ENCODE measurements at places on chromosomes 6 and 20. TPM values are rescaled to one million over a fixed set of nuclear protein-coding genes. Genes with fewer than 3 reads are reported as not detected.

GRCh38 chr6:37761554-37762271 lies 57.8 kb upstream of the ZFAND3 start:
- no peak for DNase-seq
- no peaks in the 10 kb centered on the region for H3K4me1 ChIP-seq
- H3K36me3 ChIP-seq, result no peaks in the 10 kb centered on the region
- H3K4me3 ChIP-seq, result no peak overlapping the region
- no peaks in the 10 kb centered on the region for H3K27me3 ChIP-seq
- H3K27ac ChIP-seq, result no peak overlapping the region

DNA sequence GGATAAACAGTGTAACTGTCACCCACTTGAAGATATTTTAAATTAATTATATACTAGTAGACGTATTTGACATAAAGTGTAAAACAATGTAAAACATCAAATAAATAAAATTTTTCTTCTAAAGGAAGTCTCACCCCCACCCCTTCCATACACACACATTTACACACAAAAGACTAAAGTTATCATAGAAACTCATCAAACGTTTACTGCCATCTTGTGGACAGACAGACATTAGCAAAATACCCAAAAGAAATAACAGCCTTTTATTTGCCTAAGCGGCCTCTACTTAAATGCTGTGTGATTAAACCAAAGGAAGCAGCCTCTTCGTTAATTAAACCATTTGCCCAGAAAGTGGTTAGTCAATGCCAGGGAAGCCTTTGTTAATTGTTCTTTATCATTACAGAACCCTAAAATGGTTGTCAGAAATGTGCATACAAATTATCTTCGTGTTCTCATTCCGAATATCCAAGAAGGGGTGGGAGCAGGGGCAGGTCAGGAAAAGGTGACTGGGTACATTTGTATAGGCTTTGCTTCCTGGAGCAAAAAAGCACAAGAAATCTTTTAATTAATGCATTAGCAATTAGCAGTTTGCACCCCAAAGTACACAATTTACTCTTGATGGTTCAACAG lies 176.2 kb upstream of the SASH1 start:
- H3K36me3 ChIP-seq, result no peaks in the 10 kb centered on the region
- no peak overlapping the region for H3K27ac ChIP-seq
- H3K4me3 ChIP-seq, result no peak overlapping the region
- DNase-seq, result no peak

GRCh38 chr20:24629668-24630067 lies 160.2 kb downstream of the SYNDIG1 start:
- DNase-seq, result no peak
- no peak overlapping the region for H3K4me3 ChIP-seq
- H3K27me3 ChIP-seq, result no peaks in the 10 kb centered on the region
- H3K27ac ChIP-seq, result no peak overlapping the region
- H3K4me1 ChIP-seq, result peaks cover 2% of the 10 kb centered on the region

DNA sequence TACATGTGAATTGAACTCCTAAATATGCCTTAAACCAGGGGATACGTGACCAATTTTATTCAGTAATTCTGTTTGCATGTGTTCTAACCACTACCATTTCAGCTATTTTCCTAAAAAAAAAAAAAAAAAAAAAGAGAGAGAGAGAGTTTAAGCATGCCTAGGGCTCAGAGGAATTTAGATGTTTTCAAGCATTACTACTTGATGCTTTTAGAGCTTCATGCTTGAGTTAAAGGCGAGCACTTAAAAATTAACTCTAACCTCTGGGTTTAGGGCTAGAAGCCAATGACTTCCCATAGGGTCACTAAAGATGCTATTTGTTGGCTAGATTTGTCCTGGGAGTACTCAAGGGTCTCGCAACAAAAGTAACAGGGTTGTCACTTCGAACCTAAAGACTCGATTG lies 217.7 kb downstream of the ATXN1 start:
- no peak overlapping the region for H3K27ac ChIP-seq
- H3K4me1 ChIP-seq, result no peaks in the 10 kb centered on the region
- no peak overlapping the region for H3K4me3 ChIP-seq
- no peaks in the 10 kb centered on the region for H3K27me3 ChIP-seq

DNA sequence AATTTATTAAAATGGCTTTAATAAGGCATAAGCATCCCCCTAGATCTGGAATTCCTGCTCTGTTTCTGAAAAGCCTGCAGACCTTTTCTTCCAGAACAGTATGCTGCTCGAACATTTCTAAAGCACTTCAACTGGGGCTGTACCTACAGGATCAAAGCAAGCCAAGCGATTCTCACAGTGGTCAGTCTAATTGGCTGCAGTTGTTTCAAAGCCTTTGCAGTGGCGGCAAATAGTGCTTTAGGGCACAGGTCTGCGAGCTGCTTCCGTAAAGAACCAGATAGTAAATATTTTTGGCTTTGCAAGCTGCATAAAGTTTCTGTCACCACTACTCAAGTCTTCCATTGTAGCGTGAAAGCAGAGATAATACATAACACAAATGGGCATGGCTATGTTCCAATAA lies 88.9 kb upstream of the FBXL4 start:
- DNase-seq, result no peak
- H3K36me3 ChIP-seq, result no peaks in the 10 kb centered on the region
- no peaks in the 10 kb centered on the region for H3K4me1 ChIP-seq
- no peak overlapping the region for H3K4me3 ChIP-seq
- no peaks in the 10 kb centered on the region for H3K27me3 ChIP-seq

GRCh38 chr20:44856442-44856841 lies 29.1 kb upstream of the YWHAB start:
- H3K4me3 ChIP-seq, result no peak overlapping the region
- no peak overlapping the region for H3K27ac ChIP-seq
- no peaks in the 10 kb centered on the region for H3K4me1 ChIP-seq
- DNase-seq, result no peak

DNA sequence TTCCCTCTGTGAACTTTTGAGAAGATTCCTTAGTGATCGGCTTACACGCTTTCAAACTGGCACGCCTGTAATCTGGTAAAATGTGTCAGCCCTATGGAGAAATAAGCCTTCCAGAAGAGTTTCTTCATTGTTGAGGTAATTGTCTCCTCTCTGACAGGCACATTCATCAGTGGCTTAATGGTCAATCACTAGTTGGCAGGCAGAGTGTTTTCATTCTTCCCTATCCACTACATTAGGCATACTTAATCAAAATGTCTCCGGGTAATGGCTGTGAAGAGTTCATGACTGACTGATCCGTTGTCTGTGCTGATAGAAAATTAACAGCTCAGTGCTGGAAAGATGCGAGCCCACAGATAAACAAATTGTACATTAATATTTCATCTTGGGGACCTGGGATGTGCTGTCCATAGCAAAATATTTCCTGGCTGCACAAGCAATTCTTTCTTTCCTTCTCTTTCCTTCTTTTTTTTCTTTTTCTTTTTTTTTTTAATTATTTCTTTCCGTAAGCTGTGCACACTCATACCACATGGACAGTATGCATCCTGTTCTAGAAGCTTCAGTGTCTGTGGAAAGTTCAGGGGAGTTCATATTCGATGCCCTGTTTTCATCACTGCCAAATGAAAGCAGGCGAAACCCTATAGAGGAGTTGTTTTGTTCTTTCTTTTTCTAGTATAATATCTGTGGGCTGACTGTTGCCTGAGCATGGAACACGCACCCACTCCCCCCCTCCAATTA lies 31.4 kb downstream of the TSHZ2 start:
- no peak overlapping the region for H3K4me3 ChIP-seq
- no peaks in the 10 kb centered on the region for H3K36me3 ChIP-seq
- H3K4me1 ChIP-seq, result no peaks in the 10 kb centered on the region

DNA sequence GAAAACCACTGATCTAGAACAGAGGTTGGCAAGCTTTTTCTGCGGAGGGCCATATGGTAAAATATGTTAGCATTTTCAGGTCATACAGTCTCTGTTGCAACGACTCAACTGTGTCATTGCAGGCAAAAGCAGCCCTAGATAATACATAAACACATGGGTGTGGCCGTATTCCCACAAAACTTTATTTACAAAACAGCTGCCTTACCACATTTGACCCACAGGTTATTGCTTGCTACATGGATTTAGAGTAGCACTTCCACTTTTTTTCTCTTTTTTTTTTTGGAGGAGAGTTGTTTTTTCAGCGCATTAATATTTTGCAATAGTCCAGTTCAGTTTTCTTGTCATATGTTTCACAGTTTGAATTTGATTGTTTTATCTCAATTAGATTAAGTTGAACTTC lies 2.5 kb upstream of the IGF2R start:
- no peak overlapping the region for H3K27ac ChIP-seq
- DNase-seq, result no peak
- no peaks in the 10 kb centered on the region for H3K36me3 ChIP-seq
- H3K27me3 ChIP-seq, result peaks cover 4% of the 10 kb centered on the region
- peaks cover 10% of the 10 kb centered on the region for H3K4me1 ChIP-seq

GRCh38 chr6:37630281-37630799 lies 67.3 kb downstream of the MDGA1 start:
- H3K36me3 ChIP-seq, result no peaks in the 10 kb centered on the region
- no peak overlapping the region for H3K4me3 ChIP-seq
- H3K27me3 ChIP-seq, result no peaks in the 10 kb centered on the region
- no peaks in the 10 kb centered on the region for H3K4me1 ChIP-seq
- H3K27ac ChIP-seq, result no peak overlapping the region

DNA sequence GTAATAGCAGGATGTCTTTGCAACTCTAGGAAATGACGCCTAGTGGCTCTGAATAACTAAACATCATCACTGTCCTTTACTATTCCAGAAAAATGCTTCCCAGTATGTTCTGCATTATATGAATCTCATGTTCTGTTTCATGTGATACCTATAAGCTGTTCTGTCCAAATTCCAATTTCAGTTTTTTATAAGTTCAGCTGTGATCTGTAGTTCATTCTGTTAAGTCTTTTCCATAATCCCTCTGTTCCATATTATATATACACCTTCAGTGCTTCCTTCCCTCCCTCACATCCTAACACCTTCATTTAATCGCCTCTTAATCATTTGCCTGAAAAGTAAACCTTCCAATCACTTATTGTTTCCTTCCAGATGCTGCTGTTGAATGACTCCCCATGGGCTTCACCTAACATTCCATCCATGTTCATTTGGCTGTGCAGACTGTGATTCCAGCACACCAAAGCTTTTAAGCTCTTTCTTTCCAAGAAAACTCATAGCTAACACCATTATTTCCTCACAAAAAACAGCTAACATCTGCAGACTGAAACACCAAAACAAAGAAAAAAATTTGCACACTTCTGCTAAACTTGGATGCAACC lies 18.6 kb downstream of the HMGCLL1 start:
- no peaks in the 10 kb centered on the region for H3K4me1 ChIP-seq
- no peaks in the 10 kb centered on the region for H3K36me3 ChIP-seq
- peaks cover 2% of the 10 kb centered on the region for H3K27me3 ChIP-seq

GRCh38 chr6:34523441-34524206 lies 32.5 kb downstream of the SPDEF start:
- DNase-seq, result no peak
- no peak overlapping the region for H3K27ac ChIP-seq
- no peak overlapping the region for H3K4me3 ChIP-seq
- no peaks in the 10 kb centered on the region for H3K36me3 ChIP-seq
- no peaks in the 10 kb centered on the region for H3K27me3 ChIP-seq

DNA sequence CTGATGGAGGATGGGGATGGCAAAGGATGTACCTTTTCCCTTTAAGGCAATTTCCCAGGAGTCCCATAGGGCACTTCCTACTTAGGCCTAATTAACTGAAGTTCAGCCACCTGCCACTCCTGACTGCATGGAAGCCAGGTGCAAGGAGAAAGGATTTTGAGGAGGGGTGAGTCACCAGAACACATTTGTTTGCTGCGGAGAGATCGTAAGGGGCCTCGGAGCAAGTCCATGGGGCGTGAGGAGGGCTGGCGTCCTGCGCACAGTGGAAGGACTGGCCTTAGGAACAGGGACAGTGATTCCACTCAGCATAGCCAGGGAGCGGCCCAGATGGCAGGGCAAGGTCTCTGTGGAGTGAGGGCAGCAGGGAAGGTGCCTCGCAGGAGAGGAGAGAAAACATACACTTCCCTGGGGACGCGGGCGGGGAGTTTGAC lies 11.8 kb upstream of the MAP1LC3A start:
- DNase-seq, result no peak
- H3K27me3 ChIP-seq, result no peaks in the 10 kb centered on the region
- H3K4me1 ChIP-seq, result no peaks in the 10 kb centered on the region
- H3K27ac ChIP-seq, result no peak overlapping the region
- no peaks in the 10 kb centered on the region for H3K36me3 ChIP-seq

DNA sequence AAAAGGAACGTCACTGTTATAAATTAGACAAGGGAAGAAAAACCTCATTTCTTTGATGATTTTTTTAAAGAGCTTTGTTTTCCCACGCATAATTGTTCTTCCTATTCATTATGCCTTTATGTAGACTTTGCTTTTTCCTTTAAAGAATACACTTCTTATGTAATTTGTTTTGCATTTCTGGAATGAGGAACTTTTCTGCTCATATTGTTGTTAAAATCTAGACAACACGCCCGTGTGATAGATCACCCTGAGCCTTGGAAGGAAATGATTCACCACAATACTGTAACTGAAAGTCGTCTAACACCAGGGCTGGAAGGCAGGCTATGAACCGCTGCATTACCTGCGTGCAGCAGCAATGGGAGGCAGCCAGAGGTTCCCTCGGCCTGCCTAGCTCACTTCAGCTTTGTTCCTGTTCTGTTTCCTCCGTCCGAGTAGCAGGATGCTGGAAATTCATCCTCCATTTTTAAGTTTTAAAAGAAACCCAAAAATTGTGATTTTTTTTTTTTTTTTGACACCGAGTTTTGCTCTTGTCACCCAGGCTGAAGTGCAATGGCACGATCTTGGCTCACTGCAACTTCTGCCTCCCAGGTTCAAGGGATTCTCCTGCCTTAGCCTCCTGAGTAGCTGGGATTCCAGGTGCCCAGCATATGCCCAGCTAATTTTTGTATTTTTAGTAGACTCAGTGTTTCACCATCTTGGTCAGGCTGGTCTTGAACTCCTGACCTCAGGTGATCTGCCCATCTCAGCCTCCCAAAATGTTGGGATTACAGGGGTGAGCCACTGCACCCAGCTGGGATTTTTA lies 49.6 kb upstream of the ZNF217 start:
- no peaks in the 10 kb centered on the region for H3K36me3 ChIP-seq
- no peaks in the 10 kb centered on the region for H3K27me3 ChIP-seq
- no peak overlapping the region for H3K4me3 ChIP-seq
- peaks cover 36% of the 10 kb centered on the region for H3K4me1 ChIP-seq

DNA sequence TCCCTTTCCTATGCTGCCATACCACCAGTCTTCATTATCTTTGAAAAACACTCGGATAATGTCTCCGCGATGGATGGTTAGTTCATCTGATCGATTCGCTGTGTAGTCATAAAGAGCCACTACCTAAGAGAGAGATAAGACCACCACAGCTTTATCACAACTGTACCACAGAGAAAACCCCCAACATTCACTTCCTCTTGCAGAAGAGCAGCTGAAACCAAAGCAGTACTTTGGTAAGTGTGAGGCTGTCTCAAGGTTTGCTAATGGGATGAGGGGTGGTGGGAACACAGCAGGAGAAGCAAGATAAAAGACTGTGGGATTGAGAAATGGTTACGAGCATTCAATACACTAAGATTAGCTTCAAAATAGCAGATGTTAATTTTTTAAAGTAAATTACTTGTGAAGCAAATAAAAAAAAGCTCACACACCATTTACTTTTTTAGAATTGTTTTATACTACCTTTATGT lies 142.1 kb downstream of the MYB start:
- no peak for DNase-seq
- H3K27ac ChIP-seq, result no peak overlapping the region
- no peaks in the 10 kb centered on the region for H3K36me3 ChIP-seq
- H3K4me3 ChIP-seq, result no peak overlapping the region

The UBE2V1 gene
- total RNA-seq, result 115 TPM

The SLC22A16 gene
- total RNA-seq, result not detected

The MYT1 gene
- total RNA-seq, result 0.41 TPM

The NFATC2 gene
- 10.6 TPM for total RNA-seq

The CCDC28A gene
- 4.7 TPM for total RNA-seq

The PNPLA1 gene
- not detected for total RNA-seq

All from Panc1 (cell line).